ENCODE measurements at places on chromosomes 11 and 22.
A peak's percentile ranks its signal among the peaks of the same experiment; 100 is the strongest.

DNA sequence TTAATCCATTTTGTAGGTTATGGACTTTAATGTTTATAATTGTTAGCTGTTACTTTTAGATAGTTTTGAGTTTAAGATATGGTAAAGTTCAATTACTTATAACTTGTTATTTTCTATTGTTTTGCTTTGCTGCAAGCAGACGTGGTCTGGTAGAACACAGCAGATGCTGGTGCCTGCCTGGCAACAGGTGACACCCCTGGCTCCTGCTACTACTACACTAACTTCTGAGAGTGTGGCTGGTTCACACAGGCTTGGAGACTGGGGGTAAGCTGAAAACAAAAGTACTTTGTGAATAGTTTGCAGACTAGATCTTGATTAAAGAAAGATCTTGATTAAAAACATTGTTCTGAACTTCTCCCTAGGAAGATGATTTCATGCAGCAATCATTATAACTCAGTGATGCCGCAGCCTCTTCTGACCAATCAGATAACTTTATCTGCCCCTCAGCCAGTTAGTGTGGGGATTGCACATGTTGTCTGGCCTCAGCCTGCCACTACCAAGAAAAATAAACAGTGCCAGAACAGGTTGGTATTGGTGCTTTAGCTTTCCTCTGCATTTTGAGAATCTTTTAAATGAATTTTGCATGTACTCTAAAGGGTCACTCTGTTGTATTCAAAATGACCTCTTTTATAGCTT lies 90.4 kb downstream of the HIPK3 start:
- no peak for DNase-seq

GRCh38 chr11:130964058-130964792 lies 47.9 kb upstream of the SNX19 start:
- DNase-seq = no peak

DNA sequence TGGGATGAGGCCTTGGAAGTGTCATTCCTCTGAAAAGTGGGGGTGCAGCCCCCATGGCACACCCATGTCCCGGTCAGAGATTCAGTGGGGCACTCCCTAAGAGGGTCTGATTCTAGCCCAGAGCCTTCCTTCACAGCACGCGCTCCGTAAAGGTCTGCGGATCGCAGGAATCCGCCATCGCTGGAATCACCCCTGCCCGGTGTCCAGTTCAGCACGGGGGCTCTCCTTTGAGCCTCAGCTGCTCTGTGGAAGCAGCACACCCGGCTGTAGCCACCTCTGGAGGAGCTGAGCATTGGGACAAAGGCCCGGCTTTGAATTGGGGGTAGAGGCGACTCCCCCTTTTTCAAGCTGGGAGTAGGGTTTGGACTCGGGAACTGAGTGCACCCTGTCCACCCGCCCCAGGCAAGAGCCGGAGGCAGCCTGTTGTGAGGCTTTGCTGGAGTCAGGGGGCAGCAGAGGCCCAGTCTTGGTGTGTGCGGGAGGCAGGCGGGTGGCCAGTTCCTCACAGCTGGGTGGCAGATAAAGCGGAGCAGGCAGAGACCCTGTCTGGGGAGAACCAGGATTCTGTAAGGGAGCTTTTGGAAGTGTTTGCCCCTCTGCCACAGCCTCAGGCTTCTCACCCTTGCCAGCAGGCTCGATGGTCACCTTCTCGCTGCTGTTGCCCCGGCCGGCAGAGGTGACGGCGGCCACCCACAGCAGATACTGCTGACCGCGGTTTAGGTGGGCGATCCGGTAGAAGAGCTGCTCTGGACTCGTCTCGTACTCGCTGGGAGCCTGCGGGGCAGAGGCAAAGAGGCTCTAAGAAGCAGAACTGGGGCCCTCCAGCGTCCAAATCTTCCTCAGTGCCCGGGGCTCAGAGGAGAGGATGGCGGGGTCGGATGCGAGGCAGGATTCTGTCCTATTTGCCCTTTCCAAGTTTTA lies 115.9 kb downstream of the CEP164 start:
- DNase-seq = peak; percentile 86

DNA sequence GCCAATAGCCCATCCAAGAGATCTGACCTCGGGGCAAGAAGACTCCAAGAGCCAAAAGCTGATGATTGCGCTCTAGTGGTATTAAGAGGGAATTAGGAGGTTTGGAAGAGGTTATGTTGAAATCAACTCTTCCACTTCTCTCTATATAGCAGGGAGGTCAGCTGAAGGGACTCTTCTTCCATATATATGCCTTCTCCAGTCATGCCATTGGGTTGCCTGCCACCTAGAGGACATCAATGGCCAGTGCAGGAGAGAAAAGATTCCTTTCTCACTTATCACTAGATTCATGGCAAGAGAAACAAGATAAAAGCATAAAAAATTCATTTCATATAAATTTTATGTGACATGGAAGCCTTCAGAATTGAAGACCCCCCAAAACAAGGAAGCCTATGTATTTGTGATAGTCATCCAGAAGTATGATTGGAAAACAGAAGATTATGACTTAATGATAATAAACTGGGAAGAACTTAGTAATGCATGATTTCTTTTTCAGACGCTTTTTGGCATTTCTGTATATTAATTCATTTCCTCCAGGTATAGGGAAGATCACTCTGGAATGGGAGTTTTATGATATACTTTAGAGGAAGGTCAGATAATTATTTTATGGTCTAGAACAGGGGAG lies 435.1 kb upstream of the DDI1 start:
- peak; percentile 75 for DNase-seq

GRCh38 chr11:117366248-117366647 lies 38.6 kb downstream of the CEP164 start:
- DNase-seq = no peak

DNA sequence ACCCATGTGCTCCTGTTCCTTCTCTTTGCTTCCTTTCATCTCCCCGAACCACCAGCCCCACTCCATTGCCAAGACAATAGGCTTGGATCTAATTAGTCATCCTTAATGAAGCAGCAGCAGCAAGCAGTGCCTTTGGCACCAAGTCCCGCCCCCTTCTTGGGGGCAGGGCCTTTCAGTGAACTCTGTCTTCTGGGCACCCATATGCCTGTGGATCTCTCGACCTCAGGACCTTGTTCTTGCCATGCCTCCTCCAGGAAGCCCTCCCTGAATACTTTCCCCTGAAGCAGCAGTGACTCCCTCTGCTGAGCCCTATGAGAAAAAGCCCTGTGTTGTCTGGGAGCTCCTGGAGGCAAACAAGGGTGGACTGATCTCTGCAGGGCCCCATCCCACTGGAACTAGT lies 32.1 kb downstream of the ARHGEF17 start:
- no peak for DNase-seq

GRCh38 chr11:364991-365725 lies 4.1 kb upstream of the B4GALNT4 start:
- DNase-seq = no peak

DNA sequence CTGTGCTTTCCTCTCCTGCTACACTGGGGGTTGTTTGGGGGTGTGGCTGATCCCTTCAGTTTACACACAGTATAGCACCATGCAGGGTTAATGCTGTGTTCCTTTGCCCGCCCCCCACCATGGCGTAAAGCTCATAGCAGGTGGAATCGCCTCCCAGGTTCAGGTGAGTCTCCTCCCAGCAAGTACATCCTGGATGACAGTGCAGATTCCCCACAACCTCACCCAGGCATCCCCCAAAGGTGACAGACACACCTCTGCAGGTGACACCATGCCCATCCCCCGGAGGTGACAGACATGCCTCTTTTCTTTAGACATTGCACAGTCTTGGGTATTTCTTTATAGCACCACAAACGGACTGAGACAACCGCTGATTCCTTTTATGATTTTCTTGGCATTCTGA lies 343.7 kb downstream of the BRD1 start:
- DNase-seq = no peak

- no peak for DNase-seq
Observed at GRCh38 chr11:313787-314553, at the start of gene IFITM1. Gene IFITM1 (plus strand): TSS chr11:314040. CDS start chr11:314171, 131 bp downstream.

GRCh38 chr11:65576232-65576866 lies 496 bp downstream of the EHBP1L1 start:
- no peak for DNase-seq

DNA sequence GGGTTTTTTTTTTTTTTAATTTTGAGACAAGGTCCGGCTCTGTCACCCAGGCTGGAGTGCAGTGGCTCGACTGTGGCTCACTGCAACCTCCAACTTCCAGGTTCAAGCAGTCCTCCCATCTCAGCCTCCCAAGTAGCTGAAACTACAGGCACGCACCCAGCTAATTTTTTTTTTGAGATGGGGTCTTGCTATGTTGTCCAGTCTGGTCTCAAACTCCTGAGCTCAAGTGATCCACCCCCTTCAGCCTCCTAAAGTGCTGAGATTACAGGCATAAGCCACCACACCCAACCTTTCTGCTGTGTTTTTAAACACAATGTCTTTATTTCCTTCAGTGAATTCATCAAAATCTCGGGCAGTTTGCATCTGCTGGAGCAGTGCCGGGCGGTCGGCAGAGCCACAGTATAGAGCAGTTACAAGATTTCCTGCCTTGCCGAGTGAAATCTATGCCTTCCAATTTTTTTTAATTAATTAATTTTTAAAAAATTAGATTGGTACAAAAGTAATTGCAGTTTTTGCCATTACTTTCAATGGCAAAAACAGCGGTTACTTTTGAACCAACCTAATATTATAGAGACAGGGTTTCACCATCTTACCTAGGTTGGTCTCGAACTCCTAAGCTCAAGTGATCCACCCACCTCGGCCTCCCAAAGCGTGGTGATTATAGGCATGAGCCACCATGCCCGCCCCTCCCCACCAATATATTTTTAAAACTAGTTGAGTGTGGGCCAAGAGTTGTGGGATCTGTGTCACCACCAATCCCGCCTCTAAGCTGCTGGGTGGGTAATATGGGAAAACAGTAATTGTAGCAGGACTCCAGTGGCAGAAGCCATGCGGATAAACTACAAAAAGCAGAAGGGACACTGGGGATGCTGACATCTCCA lies 2.7 kb upstream of the ACY3 start:
- DNase-seq = no peak

GRCh38 chr11:125358254-125358840 lies 137.7 kb downstream of the FEZ1 start:
- DNase-seq = no peak

GRCh38 chr11:2551131-2551530 lies 106.3 kb downstream of the KCNQ1 start:
- no peak for DNase-seq

GRCh38 chr11:1237128-1237580 lies 14.3 kb downstream of the MUC5B start:
- DNase-seq = no peak

GRCh38 chr22:37498289-37498909 lies 12.2 kb upstream of the MFNG start:
- DNase-seq = peak; percentile 25

DNA sequence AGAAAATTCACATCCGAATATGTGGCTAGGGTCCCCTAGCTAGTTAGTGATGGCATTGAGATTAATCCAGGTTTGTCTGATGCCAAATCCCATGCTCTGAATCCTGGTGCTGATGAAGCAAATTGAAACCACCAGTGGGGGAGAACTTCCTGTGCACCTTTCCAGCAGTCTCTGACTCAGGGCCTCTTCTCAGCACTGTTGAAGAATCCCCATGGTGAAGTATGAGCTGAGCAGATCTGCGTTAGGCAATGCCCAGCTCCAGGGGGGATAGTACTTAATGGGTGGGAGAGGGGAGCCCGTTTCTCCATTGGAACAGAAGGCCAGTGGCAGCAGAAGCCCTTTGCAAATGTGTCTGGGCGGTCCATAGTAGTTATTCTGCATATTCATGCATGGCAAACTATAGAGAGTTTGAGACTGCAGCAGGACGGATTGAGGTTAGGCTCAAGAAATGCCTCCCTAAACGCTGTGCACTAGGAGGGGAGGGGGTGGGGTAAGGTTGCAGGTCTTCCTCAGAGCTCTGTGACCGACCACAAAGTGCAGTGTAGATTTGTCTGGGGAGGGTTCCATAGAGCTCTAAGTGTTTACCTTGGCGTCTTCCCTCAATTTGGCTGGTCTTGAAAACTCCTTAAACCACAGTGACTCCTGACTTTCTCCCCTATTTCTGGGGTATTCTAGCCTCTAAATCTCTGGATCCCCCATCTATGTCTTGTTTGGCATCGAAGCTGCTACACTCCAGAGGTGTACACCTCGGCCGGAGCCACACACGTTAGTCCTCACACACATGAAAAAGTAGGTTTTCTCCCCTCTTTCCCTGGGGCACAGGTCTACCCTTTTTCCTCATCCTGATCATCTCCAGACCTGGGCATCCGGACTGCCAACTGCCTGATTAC lies 4.8 kb downstream of the POU2F3 start:
- no peak for DNase-seq

GRCh38 chr11:36222831-36223635 lies 66.2 kb downstream of the COMMD9 start:
- DNase-seq = no peak

DNA sequence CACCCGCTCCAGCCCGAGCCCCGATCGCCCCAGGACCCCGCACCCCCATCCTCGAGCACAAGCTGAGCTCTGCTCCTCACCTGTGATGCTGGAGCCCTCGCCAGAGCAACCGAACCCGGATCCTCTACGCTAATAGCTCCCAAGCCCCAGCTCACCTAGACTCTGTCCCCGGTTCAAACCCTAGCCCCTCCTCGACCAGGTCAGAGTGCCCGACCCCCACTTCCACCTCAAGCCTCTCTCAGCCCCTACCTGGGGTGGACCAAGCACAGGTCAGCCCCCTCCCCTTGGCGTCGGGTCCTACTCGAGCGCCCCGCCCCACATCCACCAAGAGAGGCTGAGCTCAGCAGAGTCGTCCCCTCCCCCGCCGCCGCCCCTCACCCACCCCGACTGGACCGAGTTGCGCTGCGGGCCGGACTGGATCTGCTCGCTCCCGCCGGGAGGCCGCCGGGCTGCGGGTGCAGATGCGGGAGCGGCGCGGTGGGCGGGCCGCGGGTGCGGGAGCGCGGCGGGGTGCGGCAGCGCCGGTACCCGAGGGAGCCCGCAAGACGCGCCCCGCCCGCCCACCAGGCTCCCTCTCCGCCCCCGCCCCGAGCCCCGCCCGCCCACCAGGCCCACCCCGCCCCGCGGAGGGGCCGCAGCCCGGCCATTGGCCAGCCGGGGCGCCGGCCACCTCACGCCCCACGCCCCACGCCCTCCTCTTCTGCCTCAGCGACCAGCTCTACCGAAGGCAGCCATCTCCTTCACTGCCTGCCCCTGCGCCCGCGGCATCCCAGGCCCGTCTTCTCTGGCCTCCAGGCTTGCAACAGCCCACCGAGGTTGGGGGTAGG lies 577 bp upstream of the DKK3 start:
- DNase-seq = peak; percentile 12

- no peak for DNase-seq
Observed at GRCh38 chr11:133467686-133468085, 64.6 kb downstream of the OPCML start.

- no peak for DNase-seq
Observed at GRCh38 chr22:23243006-23243573, 62.8 kb downstream of the BCR start.

DNA sequence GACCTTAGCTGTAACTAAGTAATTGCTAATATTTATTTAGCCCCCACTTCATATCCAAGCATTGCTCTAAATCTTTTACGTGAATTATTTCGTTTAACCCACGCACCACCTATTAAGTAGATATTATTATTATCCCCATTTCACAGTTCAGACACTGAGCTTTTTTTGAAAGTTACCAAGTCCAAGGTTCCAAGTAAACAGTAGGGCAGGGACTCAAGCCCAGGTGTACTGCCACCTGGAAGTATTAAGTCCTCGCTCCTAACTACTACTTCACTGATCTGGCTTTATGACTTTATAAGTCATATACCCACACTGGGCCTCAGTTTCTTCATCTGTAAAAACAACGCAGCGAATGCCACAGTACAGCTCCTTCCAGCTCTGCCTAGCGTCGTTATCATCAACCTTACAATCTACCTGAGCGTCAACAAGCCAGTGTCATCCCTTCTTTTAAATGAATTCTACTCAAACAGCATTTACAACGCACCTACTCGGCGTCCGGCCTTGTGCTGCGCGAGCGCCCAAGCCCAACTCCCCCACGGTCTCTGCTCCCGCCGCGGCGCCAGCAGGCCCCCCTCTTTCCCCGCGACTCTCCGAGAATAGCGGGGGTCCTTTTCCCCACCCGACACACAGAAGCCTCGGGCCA lies 624 bp downstream of the TMEM41B start:
- peak; percentile 15 for DNase-seq

Data from NCI-H1092 treated with DMSO at 0.1 percent for 48 hours (cell line).